ENCODE measurements at places on chromosomes 1 and 21.

- DNase-seq = no peak
Measured at GRCh38 chr1:169892927-169893644, 610 bp downstream of the SCYL3 start.

GRCh38 chr1:189125694-189126093 is 1352.0 kb downstream of the BRINP3 start:
- no peak for DNase-seq

- no peak for DNase-seq
Measured at GRCh38 chr1:91750398-91750996, 135.5 kb downstream of the TGFBR3 start.

DNA sequence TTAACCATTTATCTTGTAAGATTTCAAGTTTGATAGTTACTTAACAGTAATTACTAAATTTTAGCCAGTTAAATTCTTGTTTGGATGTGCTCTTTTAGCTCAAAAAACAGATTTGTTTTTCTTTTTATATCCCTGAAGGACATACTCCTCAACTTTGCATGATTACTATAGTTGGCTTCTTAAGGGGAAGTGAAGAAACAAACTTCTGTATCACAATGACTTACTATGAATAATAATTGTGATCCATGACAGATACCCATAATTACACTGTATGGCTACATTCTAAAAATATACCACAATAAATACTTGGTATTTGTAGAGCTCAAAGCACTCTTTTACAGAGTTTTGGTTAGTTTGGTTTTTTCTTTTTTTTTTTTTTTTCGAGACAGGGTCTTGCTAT is 55.8 kb downstream of the IARS2 start:
- DNase-seq = no peak

- DNase-seq = no peak
Measured at GRCh38 chr1:222606757-222607156, 11.1 kb upstream of the MIA3 start.

GRCh38 chr1:211420389-211420788 is 71.6 kb downstream of the RD3 start:
- no peak for DNase-seq

DNA sequence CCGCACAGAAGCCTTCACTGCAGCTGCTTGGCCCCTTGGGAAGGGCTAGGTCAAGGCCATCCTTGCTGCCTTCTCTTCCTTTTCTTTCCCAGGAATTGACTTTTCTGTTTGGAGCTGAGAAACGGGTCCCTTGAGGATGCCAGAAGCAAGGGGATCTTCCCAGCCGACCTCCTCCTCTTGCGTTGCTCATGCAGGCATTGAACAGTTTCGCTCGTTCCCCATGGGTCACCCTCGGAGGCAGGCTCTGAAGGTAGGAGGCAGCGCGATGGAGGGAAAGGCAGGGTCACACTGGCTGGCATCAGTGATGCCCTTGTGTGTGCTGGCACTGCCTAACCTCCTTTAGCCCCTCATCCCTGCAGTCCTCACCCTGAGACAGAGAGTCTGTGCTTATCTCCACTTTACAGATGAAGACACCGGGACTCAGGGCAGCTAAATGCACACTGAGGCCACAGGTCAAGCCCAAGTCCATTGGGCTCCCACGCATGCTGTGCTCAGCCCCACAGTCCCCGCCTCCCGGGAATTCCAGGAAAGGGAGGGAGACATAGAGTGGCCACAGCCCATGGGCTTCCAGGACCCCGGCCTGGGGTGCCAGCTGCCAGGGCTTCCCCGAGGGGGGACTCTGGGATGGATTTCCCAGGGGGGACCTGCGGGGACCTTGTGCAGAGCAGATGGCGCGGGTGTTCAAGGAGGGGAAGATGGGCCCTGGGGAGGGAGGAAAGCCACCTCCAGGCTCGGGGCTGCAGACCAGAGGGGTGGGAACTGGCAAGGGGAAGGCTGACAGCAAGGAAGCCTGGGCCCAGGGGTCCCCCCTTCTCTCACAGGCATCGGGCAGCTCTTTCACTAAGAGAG is 90.2 kb downstream of the SPSB1 start:
- DNase-seq = no peak

DNA sequence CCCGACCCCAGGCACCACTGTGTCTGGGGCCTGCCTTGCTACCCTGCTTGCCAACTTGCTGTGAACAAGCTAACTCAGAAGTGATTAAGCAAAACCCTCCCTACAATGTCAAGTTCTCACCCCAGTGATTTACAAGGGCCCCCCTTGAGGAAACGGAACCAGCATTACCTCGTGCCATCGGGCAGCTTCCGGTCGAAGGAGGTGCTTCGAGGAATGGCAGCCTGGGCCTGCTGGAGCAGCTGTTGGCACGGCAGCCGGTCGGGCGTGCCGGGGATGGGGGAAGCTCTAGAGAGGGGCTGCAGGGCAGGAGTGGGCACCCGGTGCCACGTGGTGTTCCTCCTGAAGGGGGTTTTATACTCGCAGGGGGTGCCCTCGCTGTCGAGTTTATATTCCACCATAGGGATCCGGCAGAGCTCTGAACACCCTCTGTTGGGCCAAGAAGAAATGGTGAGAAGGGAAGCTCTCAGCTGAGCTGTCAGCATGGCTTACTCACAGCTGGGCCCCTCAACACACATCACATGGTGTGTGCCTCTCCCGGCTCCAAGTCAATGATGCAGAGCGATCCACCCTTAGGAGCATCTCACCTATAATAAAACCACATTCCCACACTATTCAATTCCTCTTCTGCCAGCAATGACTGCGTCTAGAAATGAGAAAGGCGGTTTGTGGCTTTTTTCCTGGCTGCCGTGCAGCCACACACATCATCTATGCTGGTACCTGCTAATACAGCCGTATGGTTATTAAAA is 184.4 kb downstream of the SIPA1L2 start:
- DNase-seq = no peak
